ENCODE measurements at places on chromosomes 16 and 17.

- no peak for DNase-seq
- peaks cover 49% of the 10 kb centered on the region for H3K4me1 ChIP-seq
- H3K36me3 ChIP-seq: no peaks in the 10 kb centered on the region
- peak overlapping the region; percentile 3 for H3K27ac ChIP-seq
These were observed 13.7 kb downstream of the KANSL1 start for GRCh38 chr17:46179375-46179999.

- no peaks in the 10 kb centered on the region for H3K27me3 ChIP-seq
- no peak overlapping the region for H3K27ac ChIP-seq
- no peak overlapping the region for H3K4me3 ChIP-seq
These were observed 95.1 kb downstream of the PRKCA start for GRCh38 chr17:66397486-66397885.

- H3K4me3 ChIP-seq: no peak overlapping the region
- DNase-seq: no peak
- no peaks in the 10 kb centered on the region for H3K36me3 ChIP-seq
- peak overlapping the region; percentile 38 for H3K27ac ChIP-seq
- H3K27me3 ChIP-seq: no peaks in the 10 kb centered on the region
These were observed 127.5 kb downstream of the ZNF778 start for GRCh38 chr16:89344846-89345611.

GRCh38 chr16:65534121-65534528 is 412.3 kb upstream of the CDH11 start:
- no peak overlapping the region for H3K4me3 ChIP-seq
- peak; percentile 73 for DNase-seq
- H3K4me1 ChIP-seq: peaks cover 48% of the 10 kb centered on the region
- H3K36me3 ChIP-seq: no peaks in the 10 kb centered on the region
- no peaks in the 10 kb centered on the region for H3K27me3 ChIP-seq

DNA sequence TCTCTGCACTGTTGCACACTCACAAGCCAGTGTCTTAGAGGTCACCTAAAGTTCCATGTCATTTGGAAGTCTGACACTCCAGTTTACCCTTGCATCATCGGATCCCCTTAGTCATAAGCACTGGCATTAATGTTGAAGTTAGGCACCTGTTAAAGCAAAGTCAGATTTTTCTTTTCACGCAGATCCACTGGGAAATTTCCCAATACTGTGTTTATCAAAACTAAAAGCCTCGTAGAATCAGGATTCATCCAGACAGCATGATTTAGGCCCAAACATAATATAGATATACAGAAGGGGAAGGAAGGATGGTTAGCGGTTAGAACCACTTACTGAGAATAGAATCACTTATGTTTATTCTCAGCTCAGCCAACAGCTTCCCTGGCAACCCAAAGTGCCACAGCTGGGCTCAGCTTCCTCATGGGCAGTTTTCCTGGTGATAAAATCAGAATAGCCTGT is 30.1 kb upstream of the HAPSTR1 start:
- DNase-seq: peak; percentile 43
- no peak overlapping the region for H3K27ac ChIP-seq
- H3K4me1 ChIP-seq: peaks cover 14% of the 10 kb centered on the region
- no peaks in the 10 kb centered on the region for H3K27me3 ChIP-seq
- H3K4me3 ChIP-seq: no peak overlapping the region

DNA sequence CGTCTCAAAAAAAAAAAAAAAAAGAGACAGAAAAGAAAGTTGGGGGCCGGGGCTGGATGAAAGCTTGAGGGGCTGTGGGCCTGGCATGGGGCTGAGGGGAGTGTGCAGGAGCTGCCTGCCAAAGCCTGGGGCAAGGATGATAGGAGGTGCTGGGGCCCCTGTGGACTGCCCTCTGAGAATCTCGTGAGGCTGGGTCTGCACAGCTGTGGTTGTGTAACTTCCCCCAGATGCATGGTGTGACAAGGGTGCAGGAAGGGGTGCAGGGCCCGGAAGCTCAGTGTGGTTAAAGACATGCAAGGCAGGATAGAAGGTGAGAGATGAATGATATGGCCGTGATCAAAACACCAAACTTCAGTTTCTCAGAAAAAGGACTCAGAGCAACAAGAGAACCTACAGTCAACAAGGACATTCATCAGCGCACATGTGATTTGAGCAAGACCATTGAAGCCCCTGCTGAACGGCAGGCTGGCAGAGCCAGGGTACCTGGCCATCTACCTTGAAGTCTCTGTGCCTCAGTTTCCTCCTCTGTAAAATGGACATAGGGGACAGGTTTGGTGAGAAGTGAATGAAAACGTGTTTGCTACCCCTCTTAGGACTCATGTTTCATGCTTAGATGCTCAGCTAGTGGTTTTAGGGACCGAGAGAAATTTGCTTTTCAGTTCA is 9.6 kb downstream of the IL32 start:
- H3K4me1 ChIP-seq: no peaks in the 10 kb centered on the region
- no peaks in the 10 kb centered on the region for H3K36me3 ChIP-seq

GRCh38 chr17:5881849-5882248 is 188.3 kb upstream of the WSCD1 start:
- no peaks in the 10 kb centered on the region for H3K27me3 ChIP-seq
- H3K4me3 ChIP-seq: no peak overlapping the region
- no peaks in the 10 kb centered on the region for H3K4me1 ChIP-seq
- no peak overlapping the region for H3K27ac ChIP-seq

- DNase-seq: no peak
- H3K27ac ChIP-seq: no peak overlapping the region
- H3K36me3 ChIP-seq: peaks cover 12% of the 10 kb centered on the region
- H3K27me3 ChIP-seq: no peaks in the 10 kb centered on the region
These were observed 7.9 kb downstream of the SLC52A1 start for GRCh38 chr17:5027299-5027698.

DNA sequence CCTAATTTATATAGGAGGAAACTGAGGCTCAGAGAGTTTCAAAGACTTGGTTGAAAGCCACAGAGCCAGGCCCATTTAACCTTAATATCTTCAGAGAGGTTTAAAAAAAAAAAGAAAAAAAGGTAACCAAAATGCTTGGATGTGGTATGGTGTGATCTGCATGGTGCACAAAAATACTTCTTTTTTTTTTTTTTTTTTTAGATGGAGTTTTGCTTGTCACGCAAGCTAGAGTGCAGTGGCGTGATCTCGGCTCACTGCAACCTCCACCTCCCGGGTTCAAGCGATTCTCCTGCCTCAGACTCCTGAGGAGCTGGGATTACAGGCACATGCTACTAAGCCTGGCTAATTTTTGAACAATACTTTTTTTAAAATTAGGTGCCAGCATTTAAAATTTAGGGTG is 101.8 kb downstream of the XYLT1 start:
- H3K36me3 ChIP-seq: no peaks in the 10 kb centered on the region
- H3K4me3 ChIP-seq: no peak overlapping the region

DNA sequence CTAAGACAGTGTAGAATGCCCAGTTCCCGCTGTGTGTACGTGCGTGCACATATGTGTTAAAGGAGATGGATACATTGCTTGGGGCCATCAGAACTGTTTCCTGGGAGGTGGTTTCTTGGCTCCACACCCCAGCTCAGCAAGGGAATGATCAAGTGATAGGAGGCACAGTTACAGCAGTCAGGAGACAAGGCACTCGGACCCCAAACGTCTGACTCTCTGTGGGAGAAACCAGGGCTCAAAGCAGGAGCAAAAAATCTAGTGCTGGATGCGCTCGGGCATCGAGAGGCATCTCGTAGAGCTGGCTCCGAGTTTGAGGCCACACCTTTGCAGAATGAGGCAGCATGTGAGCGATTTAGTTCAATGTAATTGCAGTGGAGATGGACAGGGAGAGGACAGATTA is 71.9 kb downstream of the RBBP6 start:
- no peak for DNase-seq
- no peaks in the 10 kb centered on the region for H3K36me3 ChIP-seq
- peaks cover 13% of the 10 kb centered on the region for H3K27me3 ChIP-seq

GRCh38 chr17:66507103-66507923 is 204.9 kb downstream of the PRKCA start:
- peaks cover 37% of the 10 kb centered on the region for H3K4me1 ChIP-seq
- DNase-seq: peak; percentile 91
- H3K27me3 ChIP-seq: no peaks in the 10 kb centered on the region
- H3K27ac ChIP-seq: peak overlapping the region; percentile 88
- H3K4me3 ChIP-seq: peak overlapping the region; percentile 53

- H3K4me3 ChIP-seq: 0 out of 2 replicates have a peak overlapping the region, but pooled peaks have one; percentile 26
- no peaks in the 10 kb centered on the region for H3K36me3 ChIP-seq
- peak; percentile 72 for DNase-seq
- no peak overlapping the region for H3K27ac ChIP-seq
These were observed 48.7 kb downstream of the TEX14 start for GRCh38 chr17:58643147-58643546.

DNA sequence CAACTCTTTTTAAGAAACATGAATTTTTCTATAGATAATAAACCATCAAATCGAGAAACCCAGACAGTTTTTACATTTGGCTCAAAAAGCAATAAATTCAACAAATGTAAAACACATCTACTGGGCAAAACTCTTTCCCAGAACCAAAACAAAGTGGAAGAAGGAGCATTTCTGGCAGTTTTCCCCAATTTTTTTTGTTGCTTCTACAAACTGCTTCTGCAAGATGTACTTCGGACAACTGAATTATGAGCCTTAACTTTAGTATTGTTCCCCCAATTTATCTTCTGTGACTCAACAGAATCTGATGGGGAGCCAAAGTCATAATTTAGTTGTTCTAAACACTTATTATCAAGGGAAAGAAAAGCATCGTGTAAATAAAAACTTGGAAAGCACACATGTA is 1047.2 kb downstream of the CDH11 start:
- H3K36me3 ChIP-seq: no peaks in the 10 kb centered on the region
- no peaks in the 10 kb centered on the region for H3K27me3 ChIP-seq
- H3K4me3 ChIP-seq: no peak overlapping the region
- DNase-seq: no peak
- no peak overlapping the region for H3K27ac ChIP-seq

- DNase-seq: peak; percentile 26
- no peaks in the 10 kb centered on the region for H3K36me3 ChIP-seq
- no peaks in the 10 kb centered on the region for H3K27me3 ChIP-seq
These were observed 6.6 kb upstream of the HEXIM2 start for GRCh38 chr17:45155029-45155428.

DNA sequence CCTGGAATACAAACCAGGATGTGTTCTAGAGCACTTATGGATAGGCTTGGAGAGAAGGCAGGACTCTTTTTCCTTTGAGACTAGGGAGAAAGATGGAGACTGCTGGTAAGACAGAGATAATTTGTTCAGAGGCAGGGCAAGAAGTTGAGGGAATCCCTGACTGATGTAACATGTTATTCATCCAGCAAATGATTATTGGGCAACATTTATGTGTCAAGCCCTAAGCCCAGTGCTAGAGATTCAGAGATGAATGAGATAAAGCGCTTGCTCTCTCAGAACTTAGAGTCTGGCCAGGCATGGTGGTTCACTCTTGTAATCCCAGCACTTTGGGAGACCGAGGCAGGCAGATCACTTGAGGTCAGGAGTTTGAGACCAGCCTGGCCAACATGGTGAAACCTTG is 47.8 kb upstream of the NUFIP2 start:
- H3K4me3 ChIP-seq: no peak overlapping the region
- H3K36me3 ChIP-seq: no peaks in the 10 kb centered on the region
- H3K27me3 ChIP-seq: peaks cover 14% of the 10 kb centered on the region
- DNase-seq: peak; percentile 80
- H3K4me1 ChIP-seq: no peaks in the 10 kb centered on the region

GRCh38 chr16:19559242-19559910 is 3.9 kb downstream of the VPS35L start:
- DNase-seq: peak; percentile 79
- no peaks in the 10 kb centered on the region for H3K27me3 ChIP-seq
- H3K36me3 ChIP-seq: no peaks in the 10 kb centered on the region
- H3K4me3 ChIP-seq: no peak overlapping the region
- no peak overlapping the region for H3K27ac ChIP-seq

GRCh38 chr17:81126281-81127132 is 38.8 kb upstream of the PVALEF start:
- no peak overlapping the region for H3K4me3 ChIP-seq
- no peak overlapping the region for H3K27ac ChIP-seq
- H3K27me3 ChIP-seq: peaks cover 5% of the 10 kb centered on the region

GRCh38 chr16:72247821-72248253 is 75.9 kb upstream of the PMFBP1 start:
- H3K36me3 ChIP-seq: no peaks in the 10 kb centered on the region
- peaks cover 23% of the 10 kb centered on the region for H3K4me1 ChIP-seq
- peak overlapping the region; percentile 43 for H3K27ac ChIP-seq
- DNase-seq: peak; percentile 59
- H3K27me3 ChIP-seq: no peaks in the 10 kb centered on the region

GRCh38 chr16:28829747-28830146 is 6.9 kb downstream of the ATXN2L start:
- no peak overlapping the region for H3K4me3 ChIP-seq
- peaks cover 81% of the 10 kb centered on the region for H3K36me3 ChIP-seq
- H3K4me1 ChIP-seq: peaks cover 19% of the 10 kb centered on the region
- H3K27ac ChIP-seq: no peak overlapping the region
- DNase-seq: no peak
- no peaks in the 10 kb centered on the region for H3K27me3 ChIP-seq

All from GM23248 (cell line).